SJCRH30 (cell line): ENCODE measurements at places on chromosomes 12 and 14.

DNA sequence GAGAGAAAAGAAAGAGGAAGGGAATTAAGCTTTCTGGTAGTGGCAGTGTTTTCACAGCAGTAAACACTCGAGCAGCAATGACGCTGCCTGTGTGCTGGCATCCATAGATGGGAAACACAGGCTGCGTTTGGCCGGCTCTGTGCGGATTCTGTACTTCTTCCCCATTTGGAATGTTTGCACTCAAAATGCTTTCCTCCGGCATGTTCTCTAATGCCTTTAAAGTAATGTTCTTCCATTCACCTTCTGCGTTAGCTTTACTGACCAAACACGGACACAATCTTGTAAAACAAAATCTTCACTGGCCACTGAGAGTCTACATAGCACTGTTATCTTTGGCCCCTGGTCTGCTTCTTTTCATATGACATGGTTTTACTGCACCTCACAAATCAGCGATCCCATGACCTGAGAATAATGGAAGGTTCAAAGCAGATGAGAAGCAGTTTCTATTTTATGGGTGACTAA, 31.4 kb downstream of the DCP1B start:
- DNase-seq = no peak

DNA sequence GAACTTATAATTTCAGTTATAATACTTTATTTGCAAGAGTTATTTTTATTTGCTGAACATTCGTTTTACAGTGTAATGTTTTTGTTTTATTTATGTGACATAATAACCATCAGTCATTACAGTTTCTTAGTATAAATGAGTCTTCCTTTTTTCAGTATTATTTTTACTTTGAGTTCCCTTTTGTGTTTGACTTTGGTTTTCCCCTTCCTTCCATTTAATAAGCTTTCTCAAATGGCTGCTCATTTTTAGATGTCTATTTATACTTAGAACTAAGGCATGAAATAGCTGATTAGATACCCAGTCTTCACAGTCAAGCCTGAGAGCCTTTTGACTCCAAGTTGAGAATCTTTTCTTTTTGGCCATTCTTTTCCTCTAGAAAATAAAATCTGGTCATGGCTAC, 404.5 kb downstream of the LRFN5 start:
- DNase-seq = no peak

- DNase-seq = no peak
Observed at GRCh38 chr14:77988970-77989369, 181.2 kb upstream of the NRXN3 start.

GRCh38 chr12:108129017-108129812, at the start of gene WSCD2:
Gene WSCD2 (plus strand): TSS chr12:108129288. CDS start chr12:108195833, 66,545 bp downstream.
- no peak for DNase-seq

DNA sequence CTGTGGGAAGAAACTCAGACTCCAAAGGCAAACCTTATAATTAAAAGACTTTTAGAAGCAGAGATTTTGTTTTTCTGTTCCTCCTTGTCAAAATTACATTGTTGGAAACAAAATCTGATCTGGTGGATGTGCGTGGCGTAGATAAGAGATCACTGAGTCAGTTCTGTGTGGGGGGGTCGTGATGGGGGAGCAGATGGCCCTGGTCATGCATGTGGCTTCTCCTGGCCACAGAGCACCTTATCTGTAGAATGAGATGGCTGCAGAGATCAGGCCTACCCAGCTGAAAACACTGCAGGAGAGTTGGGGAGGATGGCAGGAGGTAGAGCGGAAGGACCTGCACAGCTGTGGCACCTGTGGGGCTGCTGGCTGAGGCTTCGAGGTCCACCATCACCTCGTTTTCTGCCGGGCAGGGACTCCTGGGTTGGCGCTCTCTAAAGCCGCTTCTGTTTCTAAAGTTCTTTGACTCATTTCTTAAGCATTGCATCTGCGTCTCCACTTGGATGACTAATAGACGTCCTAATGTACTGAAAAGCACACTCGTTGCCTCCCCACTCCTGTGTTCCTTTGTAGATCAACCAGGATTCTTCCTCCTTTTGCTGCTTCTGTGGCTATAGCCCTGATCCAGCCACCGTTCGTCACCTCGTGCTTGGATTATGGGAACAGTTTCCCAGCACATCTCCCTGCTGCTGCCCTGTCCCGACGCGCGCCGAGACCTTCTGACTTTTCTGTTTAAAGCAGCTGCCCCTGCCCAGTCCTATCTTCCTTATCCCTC, 93.4 kb downstream of the TSPAN9 start:
- no peak for DNase-seq

GRCh38 chr12:80847575-80847974, 90.2 kb downstream of the LIN7A start:
- DNase-seq = no peak

- no peak for DNase-seq
Observed at GRCh38 chr12:84779169-84779568, 133.4 kb downstream of the SLC6A15 start.

DNA sequence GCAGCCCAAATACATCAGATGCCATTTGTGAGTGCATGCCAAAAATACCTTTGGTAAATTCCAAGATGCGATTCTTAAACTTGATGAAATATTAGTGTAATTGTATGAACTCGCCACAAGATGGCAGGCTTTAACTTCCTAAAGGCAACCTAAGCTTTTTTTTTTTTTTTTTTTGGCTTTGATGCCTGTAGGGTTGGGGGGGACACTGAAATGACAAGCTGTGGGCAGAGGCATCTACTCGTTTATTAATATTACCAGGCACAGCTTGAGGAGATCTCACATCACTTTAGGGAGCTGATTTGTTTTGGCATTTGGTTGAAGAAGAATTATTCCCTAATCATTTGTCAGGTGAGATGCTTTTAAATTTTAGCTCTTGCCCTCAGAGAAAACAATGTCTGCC, 126.7 kb upstream of the CCDC196 start:
- peak; percentile 14 for DNase-seq

DNA sequence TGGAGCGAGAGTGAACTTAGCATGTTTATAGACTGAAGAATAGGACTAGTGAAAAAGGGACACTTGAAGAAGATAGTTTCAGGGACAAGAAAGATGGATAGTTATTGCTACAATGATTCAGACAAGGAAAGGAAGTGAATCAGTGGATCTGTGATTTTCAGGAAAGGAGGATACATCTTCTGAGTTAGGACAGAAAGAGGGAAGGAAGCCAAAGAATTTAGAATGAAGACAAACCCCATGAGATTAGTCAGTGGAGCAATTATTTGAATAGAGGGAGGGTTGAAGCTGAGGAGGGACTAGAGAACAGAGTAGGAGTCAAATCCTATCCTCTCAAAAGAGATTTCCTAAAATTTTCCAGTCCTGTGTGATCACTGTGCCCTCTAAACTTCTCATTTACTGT, 282.7 kb downstream of the AKAP6 start:
- DNase-seq = no peak

DNA sequence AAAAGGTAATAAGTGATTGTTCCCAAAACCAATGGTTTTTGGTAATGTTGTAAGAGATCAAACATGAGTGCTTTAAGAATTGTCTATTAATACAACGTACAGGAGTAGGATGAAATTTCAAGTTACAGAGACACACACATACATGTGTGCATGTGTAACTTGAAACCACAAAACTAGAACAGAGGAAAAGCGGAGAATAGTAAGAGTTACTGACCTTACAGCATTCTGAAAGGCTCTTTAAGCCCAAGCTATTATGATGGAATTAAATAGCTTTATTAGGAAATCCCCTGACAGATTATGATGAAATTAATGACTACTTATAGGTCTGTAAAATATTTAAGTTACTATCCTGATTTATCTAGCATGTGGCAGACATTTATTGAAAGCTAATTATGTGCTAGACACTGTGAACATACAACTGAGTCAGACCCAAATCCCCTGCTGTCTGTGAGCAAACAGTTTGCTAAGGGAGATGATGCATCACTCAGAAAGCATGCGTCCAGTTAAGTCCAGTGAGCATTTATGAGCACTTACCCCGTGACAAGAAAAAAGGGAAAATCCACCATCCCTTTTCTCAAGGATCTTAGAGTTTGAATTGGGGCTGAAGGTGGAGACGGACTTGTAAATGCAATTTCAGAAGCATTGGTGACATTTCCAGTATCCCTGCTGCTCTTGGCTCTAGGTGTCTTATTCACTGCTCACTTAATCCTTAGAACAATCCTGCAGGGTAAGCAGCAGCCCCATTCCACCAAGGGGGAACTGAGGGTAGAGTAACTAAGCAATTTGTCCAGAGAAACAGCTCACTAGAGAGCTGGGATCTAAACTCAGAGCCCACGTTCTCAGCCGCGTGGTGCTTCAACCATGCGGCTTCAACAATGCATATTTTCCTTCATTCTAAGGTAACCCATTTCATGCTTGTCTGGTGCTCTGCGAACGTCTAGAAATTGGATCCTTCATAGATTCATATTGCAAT, 117.4 kb downstream of the EML1 start:
- DNase-seq = no peak

- DNase-seq = no peak
Observed at GRCh38 chr12:130870442-130871285, 1.2 kb upstream of the RAN start.

DNA sequence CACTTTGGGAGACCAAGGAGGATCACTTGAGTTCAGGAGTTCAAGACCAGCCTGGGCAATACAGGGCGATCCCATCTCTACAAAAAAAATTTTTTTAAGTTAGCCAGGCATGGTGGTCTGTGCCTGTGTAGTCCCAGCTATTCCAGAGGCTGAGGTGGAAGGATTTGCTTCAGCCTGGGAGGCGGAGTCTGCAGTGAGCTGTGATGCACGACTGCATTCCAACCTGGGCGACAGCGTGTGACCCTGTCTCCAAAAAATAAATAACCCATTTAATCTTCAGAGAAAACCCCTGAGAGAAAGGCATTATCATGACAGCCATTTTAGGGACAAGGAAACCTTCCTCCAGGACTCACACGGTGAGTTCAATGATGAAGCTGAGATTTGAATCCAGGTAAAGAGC, 3.7 kb upstream of the FKBP4 start:
- DNase-seq = no peak

DNA sequence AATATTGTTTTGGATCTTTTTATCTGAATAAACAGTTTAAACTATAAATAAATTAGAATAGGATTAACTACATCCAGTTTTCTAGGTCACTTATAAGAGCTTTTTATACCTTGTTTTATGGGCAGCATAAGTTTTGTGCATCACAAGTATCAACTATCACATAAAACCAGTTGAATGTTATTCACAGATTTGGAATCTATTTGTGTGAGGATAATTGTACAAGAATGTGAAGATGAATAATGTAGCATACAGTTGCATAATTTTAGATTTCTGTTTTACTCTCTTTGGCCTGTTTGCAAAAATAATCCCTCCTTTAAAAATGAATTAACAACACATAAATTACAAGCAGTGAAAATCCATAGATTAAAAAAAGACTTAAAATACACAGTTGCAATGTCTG, 88.8 kb downstream of the SCFD1 start:
- no peak for DNase-seq

- DNase-seq = no peak
Observed at GRCh38 chr14:93587330-93587729, 156.6 kb downstream of the UNC79 start.

DNA sequence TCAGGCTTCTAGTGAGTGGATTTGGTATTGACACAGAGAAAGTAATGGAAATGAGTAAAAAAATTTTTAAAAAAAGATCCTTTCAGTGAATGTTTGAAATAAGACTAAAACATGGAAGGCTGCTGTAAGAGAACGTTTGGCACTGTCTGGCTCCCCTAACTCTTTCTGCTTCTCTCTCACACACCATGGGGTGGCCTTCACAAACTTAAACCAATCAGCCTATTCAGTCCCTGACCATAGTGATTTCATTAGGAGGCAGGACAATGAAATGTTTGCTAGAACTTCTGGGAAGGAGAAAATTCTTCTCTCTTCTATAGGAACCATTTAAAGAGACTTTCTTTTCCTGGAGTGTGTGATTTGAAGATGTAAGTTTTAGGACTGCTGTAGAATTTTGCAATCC, 84.2 kb upstream of the GRIN2B start:
- DNase-seq = no peak

DNA sequence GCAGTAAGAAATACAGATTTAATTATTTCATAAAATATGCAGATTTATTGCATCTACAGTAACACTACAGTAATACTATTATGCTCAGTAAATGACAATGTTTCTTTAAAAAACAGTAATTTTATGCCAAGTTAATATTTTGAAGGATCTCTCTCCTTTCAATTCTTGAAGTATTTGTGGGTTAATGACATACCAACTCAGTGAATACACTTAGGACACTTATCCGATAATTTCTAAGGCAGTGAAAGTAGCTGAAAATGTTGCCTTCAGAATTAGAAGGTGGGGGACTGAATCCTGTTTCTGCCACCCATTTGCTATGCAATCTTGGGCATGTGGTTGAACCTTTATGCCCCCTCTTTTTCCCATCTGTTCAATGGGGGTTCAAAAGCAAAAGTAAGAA, 24.8 kb upstream of the IFNG-AS1 start:
- no peak for DNase-seq

- DNase-seq = no peak
Observed at GRCh38 chr12:28710882-28711281, 438.2 kb upstream of the FAR2 start.

- DNase-seq = no peak
Observed at GRCh38 chr12:69118516-69118915, 120.9 kb upstream of the CPSF6 start.

DNA sequence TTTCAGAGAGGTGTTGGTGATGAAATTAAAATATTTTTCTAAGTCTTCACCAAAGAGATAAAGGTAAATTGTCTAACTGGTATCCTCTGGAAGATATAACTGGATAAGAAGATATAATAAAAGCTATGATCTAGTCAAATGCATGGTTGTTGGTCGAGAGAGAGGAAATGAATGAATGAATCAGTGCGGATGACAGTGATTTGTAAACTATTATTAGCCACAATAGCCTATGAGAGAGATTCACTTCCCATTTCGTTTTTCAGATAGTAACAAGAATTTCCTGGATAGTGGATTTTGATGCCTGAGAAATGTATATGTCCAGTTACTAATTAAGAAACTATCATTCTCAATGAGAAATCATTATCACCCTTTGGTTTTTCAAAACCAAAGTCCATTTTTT, 63.1 kb downstream of the HEATR5A start:
- DNase-seq = no peak

GRCh38 chr12:92439420-92439805, 263.4 kb upstream of the PLEKHG7 start:
- DNase-seq = no peak

DNA sequence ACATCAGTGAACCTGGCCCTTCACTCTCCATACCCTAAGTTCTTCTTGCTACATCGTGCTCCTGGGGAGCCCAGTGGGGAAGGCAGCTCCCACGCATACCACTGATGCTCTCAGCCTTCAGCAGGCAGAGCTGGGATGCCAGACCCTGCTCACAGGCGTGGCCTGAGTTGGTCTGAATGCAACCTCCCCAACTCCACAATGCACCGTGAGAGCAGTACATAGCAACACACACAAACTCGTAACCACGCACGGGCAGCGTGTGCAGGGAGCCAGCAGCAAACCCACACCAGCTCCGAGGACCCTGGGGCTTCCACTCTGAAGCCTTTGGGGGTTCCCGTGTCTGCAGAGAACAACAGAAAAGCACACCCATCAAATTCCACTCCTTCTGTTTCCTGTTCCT, 37.3 kb downstream of the ANO2 start:
- no peak for DNase-seq
